ENCODE measurements at places on chromosomes 7 and 10.

- no peak for DNase-seq
Measured at GRCh38 chr7:97506728-97507127, 225.2 kb upstream of the TAC1 start.

DNA sequence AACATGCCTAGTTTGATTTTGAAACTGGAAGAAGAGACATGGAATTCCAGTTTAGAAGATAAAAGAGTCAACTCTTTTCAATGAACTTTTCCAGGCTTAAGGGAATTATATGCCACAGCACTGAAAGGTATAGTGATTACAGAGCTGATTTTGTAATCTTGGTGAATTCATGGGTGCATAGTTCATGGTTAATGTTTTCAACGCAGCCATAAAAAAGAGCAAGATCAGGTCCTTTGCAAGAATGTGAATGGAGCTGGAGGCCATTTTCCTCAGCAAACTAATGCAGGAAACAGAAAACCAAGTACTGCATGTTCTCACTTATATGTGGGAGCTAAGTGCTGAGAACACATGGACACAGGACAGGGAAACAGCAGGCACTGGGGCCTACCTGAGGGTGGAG is 94.2 kb downstream of the CUBN start:
- DNase-seq, result no peak

- no peak for DNase-seq
Measured at GRCh38 chr7:118151671-118152070, 32.3 kb upstream of the LSM8 start.

GRCh38 chr7:103446049-103446520 is at the start of gene SLC26A5:
TSS of gene SLC26A5 (minus strand) at chr7:103446207. CDS start at chr7:103421514, 24,693 bp downstream.
- DNase-seq, result no peak

DNA sequence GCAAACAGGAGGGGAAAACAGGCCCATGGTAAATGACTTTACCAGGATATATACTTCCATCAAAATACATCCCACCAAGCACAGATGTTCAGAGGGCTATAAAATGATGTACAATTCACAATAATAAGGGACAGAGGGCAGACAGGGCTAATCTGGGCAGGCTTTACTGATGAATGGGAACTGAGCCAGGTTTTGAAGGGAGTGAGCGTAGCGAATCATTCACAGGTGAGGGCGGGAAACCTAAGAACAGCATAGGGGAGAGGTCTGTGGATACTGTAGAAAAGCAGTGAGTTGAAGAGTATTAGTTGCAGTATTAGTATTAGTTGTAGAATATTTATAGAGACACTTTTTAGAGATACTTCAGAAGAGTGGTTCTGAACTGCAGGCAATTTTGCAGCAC is 180.8 kb downstream of the JAZF1 start:
- no peak for DNase-seq

GRCh38 chr10:2852574-2853323 is 214.6 kb upstream of the PFKP start:
- DNase-seq, result no peak

- DNase-seq, result no peak
Measured at GRCh38 chr7:12553416-12553815, 17.1 kb upstream of the SCIN start.

- no peak for DNase-seq
Measured at GRCh38 chr7:3721422-3721821, 420.4 kb downstream of the SDK1 start.

DNA sequence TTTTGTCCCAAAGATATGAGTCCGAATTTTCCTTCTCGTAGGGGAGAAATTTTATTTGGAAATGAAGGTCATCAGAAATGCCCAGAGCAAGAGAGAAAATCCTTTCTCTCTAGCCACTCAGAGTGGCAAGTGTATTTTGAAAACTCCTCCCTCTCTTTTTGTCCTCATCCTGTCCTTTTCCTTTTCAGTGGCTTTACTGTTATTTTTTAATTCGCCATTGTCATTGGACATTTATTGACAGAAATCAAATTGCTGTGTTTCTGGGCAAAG is 39.6 kb downstream of the TET1 start:
- no peak for DNase-seq

DNA sequence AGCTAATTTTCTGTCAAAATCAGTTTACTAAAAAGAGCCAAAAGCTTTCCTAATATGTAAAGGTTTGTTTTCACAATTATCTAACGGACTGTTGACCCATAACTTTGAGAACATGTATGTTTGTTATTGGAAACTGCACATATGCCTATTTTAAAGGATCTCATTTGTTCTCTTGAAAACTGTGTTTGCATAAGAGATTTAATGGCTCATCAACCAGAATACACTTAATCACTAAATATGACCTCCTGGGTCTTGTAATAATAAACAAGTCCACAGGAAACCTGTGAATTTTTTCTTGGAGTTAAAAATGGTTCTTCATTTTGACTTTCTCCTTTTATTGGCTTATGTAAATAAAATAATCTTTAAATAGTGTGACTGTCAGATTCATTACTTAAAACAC is 48.3 kb upstream of the STEAP1B start:
- no peak for DNase-seq

GRCh38 chr7:4794591-4795350 is 19.3 kb downstream of the AP5Z1 start:
- DNase-seq, result no peak

DNA sequence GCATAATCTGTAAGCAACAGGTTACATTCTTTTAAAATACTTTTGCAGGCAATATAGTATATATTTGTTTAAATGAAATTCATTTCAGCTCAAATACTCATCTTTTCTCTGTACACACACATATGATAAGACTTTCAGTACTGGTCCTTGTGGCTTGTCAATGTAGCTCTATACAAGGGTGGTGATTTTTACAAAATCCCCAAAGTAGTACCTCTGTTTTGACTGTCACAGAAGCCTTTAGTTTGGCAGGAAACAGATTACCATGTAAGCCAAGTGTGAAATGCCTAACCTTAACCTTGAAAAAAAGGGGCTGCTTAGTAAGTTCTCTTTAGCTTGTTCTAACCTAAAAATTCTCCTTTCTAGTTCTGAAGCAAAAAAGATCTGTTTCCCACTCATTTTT is 87.9 kb downstream of the KCND2 start:
- no peak for DNase-seq

DNA sequence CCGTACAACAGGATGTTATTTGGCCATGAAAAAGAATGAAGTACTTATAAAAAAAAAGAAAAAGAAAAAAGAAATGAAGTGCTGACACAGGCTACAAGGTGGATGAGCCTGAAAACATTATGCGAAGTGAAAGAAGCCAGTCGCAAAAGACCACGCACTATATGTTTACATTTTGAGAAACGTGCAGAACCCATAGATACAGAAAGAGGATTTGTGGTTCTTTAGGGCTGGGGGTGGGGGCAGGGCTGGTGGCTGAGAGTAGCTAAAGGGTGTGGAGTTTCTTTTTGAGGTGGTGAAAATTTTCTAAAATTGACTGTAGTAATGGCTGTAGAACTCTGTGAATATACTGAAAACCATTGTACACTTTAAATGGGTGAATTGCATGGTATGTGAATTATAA is 86.0 kb upstream of the FAM20C start:
- DNase-seq, result no peak

- no peak for DNase-seq
Measured at GRCh38 chr10:109689785-109690184, 233.5 kb downstream of the XPNPEP1 start.

All from choroid plexus epithelial cell (primary cell).